ENCODE measurements at places on chromosomes 6 and 20.

DNA sequence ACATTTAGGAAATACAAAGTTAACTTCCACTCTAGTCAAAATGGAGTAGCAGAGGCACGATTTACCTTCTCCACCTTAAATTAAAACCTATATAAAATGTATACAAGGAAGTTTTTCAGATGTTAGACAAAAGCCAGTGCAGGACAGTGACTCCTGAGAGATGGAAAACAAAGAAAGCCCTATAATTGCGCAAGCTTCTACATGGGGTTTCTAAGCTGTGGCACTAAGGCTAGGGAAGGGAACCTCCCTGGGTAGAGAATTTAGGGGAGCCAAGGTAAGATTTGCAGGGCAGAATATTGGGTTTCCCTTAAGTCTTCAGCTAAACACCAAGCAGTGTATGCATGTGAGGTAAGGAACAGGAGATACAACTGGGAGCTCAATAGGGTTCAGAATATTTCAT lies 18.5 kb upstream of the ZC3H12D start:
- DNase-seq = no peak

DNA sequence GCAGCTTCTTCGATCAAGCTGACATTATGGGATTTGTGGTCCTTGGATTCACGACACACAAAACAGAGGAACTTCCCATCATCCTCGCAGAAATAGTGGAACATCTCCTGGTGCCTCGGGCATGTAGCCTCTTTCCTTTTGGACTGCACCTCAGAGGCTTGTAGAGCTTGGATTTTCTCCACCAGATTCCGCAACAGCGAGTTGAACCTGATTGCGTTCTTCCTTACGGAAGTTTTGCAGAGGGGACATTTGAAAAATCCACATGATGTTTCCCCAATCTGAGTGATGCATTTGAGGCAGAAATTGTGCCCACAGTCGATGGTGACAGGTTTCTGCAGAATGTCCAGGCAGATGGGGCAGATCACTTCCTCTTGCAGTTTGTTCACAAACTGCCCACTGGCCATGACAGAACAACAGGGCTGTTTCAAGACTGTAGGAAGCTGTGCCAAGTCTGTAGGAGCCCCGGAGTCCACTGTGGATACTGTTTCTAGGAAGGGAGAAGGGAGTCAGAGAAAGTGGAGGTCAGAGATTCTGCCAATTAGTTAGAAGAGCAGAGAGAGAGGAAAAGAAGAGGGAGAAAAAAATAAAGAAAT lies 392 bp downstream of the TRIM31 start:
- no peak for DNase-seq

DNA sequence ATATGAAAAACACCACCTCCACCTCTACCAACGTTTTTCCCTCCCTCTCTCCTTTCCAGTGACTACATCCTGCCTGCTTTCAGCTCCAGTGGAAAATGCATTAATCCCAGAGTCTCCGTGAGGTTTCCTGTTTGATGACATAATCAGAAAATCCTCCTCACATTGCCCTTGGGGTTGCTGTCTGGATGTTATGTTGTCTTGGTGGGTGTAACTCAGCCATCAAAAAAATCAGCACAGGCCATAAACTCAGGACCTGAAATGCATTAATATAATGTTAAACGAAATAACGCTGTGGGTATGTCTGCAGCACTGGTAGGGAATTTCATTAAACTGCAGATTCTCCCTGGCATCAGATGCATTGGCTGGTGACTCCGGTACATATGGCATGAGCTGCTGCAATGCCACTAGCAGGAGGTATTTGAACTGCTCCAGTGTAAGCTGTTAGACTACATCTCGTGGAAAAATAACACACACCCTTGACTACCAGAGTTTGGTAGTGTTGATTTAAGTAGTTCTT lies 297.8 kb downstream of the PRL start:
- DNase-seq = no peak

- DNase-seq = no peak
These were observed 35.4 kb upstream of the ANGPT4 start for GRCh38 chr20:951384-952169.

DNA sequence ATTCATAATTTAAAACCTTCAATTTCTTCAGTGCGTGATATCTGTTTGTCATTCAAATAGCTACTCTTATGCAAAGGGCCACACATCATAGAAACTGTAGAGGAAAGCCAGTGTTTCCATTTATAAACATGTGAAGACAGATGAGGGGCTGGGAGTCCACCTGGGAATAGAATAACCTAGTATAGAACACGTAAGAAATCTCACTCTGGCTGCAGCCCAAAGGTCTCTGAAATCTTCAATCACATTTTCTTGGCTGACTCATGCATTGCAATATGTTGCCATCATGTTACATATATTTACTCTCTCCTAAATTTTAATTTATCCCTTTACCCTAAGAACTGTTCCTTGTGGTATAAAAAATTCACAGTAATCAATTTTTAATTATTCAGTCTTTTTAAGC lies 123.2 kb downstream of the ELOVL4 start:
- DNase-seq = no peak

DNA sequence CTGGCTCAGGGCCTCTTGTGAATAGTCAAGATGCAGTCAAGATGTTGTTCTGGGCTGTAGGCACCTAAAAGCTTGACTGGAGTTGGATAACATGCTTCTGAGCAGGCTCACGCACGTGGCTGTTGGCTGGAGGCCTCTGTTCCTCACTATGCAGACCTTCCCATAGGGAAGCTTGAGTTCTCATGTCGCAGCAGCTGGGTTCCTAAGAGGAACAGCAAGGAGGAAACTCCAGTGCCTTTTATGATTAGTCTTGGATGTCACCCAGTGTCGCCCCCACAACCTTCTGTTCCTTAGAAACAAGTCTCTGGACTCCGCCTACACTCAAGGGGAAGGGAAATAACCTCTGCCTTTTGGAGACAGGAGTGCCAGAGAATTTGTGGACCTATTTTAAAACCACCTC lies 210.7 kb downstream of the BCAS1 start:
- DNase-seq = no peak

GRCh38 chr6:50836231-50836630 lies 17.6 kb downstream of the TFAP2B start:
- DNase-seq = no peak

DNA sequence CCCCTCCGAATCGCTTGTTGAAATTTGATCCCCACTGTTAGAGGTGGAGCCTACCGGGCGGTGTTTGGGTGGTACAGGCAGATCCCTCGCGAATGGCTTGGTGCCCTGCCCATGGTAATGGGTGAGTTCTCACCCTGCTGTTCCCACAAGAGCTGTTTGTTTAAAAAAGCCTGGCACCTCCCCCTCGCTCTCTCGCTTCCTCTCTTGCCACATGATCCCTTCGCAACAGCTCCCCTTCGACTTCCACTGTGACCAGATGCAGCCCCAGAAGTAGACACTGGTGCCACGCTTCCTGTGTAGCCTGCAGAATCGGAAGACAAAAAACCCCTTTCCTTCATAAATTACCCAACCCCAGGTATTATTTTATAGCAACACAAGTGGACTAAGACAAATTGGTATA lies 292.2 kb upstream of the QKI start:
- no peak for DNase-seq

DNA sequence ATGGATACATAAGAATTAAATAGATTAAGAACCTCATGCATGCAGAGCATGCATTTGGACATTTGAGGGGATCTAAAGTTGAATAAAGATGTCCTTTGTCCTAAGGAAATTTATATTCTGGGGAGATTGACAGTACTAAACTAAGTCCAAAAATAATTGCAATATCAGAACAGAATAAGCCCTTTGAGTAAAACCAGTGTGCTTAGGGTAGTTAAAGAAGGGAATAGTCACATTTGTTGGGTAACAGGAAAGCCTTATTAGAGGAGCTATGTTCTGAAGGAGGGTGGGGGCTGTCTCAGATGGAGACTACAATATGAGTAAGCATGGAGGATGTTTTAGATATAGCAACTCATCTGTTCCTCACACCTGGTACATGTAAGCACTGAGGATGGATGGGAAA lies 35.8 kb downstream of the CDC5L start:
- no peak for DNase-seq

GRCh38 chr6:127590344-127590743 lies 13.4 kb downstream of the C6orf58 start:
- DNase-seq = no peak

- DNase-seq = no peak
These were observed 9.6 kb upstream of the CHRNA4 start for GRCh38 chr20:63370618-63371187.

DNA sequence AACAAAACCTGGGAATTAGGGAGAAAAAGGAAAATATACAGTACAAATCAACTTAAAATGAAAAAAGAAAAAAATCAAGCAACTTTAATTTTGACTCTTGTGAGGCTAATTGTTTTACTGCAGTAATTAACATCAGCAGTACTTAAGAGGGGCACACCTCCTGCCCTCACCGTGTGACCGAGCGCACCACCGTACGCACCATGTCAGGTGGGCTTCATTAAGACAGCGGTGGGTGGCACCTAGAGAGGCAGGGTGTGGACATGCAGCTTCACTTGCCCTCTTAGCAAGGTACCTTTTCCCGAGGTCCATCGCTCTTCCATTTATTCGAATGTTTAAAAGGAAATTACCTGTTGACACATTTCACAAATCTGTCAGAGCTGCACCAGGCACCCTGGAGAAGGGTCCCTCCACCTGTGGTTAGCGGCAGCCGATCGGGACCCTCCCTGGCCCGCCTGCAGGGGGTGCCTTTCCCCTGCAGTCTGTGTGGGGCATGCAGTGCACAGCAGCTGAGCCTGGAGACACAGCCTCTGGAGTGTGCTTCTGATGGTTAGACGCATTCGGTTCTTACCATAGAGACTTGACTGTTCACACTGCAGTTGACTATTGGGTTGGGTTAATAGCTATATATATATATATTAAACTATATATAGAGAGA lies 184.1 kb downstream of the TMEM242 start:
- DNase-seq = no peak

GRCh38 chr6:77686931-77687330 lies 34.1 kb downstream of the MEI4 start:
- DNase-seq = no peak

DNA sequence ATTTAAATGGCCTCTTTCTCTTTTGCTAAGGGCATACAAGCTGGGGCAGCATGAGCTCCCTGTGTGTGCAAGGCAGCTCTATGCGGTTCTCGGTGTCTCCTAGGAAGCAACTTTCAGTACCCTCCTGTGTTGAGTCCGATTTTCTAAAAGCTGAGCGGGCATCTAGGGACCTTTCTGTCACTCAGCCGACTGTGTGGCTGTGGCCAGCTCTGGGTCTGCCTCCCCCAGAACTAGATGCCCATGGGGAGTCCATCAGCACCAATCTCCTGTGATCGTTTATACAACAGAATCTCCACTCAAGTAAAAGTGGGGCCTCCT lies 7.5 kb downstream of the NELFCD start:
- DNase-seq = no peak

- no peak for DNase-seq
These were observed 87.5 kb downstream of the MEI4 start for GRCh38 chr6:77740380-77740779.

GRCh38 chr6:28134015-28134414 lies 7.7 kb upstream of the ZKSCAN8 start:
- no peak for DNase-seq

- DNase-seq = no peak
These were observed 41.0 kb downstream of the SLC9A8 start for GRCh38 chr20:49853640-49854039.

GRCh38 chr6:158831571-158831970 lies 12.4 kb upstream of the EZR start:
- no peak for DNase-seq

DNA sequence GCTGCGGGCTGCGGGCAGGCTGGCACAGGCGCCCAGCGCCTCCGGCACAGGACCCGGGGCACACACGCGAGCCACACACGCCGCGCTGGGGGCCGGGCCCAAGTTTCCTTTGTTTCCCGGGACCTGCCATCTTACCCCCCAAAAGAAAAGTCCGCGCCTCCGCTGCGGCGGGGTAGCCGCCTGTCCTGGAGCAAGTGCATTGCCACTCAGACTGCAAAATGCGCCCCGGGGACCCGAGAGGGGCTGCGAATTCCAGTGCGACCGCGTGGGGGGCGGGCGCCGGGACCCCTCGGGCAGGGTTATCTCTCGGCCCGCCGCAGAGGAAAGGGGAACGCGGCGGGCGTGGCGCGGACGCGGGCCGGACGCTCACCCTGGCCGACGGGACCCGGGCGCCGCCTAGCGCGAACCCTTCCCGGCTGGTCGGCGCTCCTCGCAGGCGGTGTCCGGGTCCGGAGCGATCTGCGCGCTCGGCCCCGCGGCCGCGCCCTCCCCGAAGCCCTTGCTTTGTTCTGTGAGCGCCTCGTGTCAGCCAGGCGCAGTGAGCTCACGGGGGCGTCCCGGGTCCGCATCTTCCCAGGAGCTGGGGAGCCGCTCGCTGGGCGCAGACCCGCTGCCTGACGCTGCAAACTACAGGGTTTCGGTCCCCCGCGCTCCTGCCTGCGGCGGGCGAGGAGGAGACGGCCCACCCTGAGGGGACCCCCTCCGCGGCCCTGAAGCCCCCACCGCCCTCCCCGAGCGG lies 639 bp upstream of the CD24 start:
- no peak for DNase-seq

DNA sequence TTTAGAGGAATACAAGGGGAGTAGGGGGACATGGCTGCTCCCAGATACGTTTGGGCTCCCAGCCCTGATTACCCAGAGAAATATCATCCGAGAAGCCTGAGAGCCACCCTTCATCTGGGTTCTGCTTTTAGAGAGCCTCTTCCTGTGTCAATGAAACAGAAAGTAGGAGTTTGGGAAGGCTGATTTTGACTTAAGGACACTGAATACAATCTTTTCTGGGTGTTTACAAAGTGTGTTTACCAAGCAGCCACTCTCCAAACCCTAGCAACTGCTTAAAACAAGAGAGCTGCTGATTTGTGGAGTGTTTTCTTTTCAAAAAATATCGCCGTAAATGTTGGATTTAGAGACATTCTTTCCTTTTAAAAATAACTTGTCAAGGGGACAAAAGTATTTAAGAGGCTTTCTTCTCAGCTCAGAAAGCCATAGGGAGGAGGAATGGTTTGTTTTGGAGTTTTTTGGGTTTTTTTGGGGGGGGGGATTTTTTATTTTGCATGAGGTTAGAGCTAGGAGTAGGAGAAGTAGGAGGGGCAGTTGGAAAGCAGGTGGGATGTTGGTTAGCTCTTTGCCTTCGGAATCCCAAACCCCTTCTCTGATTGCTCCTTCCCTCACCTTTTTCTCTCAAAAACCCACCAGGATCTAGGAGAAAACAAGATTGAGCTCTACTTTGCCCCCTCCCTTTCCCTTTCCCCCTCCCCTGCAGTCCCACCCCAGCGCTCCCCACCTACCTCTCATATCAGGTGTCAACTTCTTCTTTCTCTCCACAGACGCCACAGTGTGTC lies 12.4 kb downstream of the MAFB start:
- no peak for DNase-seq

DNA sequence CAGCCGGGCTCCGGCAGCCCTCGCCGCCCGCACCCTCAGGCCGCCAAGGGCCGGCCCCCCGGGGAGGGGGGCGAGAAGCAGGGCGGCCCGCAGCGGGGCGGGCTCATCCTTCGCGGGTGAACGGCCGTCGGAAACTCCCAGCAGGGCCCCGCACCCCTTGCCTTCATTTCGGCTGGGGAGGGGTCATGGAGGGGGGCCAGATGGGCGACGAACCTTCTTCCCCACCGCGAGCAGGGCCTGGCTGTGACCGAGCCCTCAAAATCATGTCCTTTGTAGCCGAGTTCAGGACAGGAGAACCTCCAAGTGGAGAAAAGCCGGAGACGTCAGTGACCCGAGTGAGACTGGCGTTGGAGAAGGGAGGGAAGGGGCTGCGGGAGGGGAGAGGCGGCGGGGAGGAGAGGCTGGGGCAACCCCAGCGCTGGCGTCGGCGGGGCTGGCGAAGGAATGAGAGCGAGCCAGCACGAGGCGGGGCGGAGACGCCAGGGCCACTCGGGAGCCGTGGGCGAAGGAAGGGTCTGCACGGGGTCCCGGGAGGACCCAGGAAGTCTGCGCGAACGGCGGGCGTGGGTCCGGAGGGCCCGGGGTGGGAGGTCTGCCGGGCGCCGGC lies 571 bp upstream of the FOXC1 start:
- DNase-seq = no peak

GRCh38 chr6:130129762-130130246 lies 92.9 kb downstream of the SAMD3 start:
- no peak for DNase-seq
